T-cell (primary cell): ENCODE measurements at places on chromosomes 1 and 21.

- no peak for DNase-seq
These were observed 153.6 kb downstream of the OLFM3 start for GRCh38 chr1:101843160-101843559.

DNA sequence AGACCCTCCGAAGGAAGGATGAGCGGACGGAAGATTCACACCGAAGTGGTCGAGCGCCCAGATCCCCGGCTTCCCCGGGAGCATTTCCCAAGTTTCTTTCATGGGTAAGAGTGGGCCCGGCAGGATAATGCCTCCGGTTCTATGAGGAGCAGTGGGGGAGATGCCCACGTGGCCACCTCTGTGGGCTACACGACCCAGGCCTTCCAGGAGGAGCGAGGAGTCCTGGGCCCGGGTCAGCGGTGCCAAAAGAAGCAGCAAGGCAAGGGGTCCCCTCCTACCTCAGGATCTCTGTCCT lies 7.9 kb upstream of the NBPF11 start:
- DNase-seq: no peak

GRCh38 chr21:37531431-37531932 lies 164.9 kb downstream of the DYRK1A start:
- DNase-seq: no peak

DNA sequence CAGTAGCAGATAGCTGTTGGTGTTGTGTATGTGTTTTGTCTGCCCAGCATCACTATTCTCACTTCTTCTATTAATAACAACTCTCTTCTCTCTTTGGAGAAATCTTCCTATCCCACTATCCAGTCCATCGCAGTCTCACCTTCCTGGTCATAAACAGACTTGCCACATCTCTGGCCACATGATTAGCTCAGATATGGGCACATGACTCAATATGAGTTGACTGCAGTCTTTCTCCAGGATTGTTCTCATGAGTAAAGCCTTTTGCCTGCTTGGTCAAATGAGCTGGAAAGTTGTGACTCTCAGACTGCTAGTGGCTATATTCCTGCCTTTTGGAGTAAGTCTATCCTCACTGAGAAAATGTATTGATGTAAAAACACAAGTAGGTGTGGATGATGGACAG lies 32.9 kb upstream of the TADA1 start:
- no peak for DNase-seq

DNA sequence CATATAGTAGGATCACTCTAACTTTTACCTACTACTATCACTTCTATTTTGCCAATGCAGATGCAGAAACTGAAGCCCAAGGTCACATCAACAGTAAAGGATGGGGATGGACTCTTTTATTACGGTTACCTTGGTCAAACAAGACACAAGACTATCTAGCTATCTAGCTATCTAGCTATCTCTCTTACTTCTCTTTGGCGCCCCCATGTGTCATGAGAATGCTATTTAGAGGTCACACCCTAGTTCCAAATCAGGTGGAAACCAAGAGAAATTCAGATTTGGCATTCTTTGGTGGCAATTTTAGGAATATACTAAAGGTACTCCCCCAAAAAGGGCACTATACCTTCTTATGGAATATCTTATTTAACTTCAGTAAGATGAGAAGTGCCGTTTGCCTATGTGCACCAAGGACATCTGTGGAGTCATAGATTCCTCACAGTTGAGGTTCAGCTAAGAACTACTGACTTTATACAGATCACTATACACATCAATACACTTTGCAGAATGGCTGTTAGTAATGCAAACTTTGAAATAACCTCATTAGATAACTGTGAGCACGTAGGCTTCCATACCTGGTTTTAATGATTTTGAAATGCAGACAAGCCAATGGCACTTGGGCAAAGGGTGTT lies 6.7 kb downstream of the ZNF648 start:
- peak; percentile 71 for DNase-seq

DNA sequence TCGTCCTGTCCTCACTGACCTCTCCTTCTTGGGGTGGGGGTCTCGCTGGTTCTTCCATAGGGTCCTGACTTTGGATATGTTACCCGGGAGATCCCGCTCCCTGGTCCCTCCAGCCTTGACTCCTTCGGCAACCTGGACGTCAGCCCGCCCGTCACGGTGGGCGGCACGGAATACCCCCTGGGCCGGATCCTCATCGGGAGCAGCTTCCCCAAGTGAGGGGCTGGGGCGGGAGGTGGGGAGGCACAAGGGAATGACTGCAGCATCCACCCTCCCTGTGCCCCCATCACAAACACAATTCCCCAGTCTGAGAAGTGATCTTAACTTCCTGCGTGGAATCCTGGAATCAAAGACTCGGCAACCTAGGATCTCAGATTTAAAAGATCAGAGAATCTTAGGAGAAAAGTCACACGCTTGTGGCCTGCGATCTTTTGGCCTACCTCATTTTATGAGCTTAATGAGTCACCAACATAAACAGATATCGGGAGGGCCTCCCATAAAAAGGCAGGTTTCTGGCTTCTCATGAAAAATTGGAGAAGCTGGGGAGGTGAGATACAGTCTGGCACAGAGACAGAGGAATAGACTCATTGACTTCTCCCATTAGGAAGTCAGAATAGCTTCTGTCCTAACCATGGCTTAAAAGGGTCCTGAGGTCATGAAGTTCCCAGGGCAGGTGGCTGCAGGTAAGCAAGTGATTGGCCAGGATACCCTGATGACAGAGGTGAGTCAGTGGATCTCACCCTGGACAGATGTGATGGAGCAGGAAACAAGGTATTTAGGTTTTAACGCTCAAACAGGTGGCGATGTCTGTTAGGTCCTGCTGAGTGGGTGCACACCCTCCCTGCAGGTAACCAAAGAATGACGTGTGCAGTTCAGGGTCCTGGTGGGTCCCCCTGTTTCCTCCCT lies 15.9 kb upstream of the PADI3 start:
- no peak for DNase-seq
